ENCODE measurements at places on chromosomes 3 and 15.

DNA sequence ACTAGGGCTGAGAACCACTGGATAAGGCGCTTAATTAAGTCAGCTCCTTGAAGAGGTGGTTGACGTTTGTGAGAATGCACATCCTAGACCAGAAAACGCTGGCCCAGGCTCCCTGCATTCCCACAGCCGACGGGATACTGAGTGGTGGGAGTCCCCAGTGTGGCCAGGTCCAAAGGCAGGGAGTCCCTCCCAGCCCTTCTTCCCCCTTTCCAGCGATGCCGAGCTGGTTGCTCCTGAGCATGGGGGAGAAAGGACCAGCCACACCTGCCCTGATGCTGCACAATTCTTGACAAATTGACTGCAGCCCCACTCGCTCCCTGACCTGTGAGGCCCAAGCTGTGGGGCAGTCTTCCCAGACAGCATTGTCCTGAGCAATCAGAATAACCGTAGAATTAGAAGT lies 79.5 kb upstream of the PXYLP1 start:
- no peak for DNase-seq

- DNase-seq = no peak
Measured at GRCh38 chr3:109963831-109964230, 626.5 kb upstream of the DPPA4 start.

DNA sequence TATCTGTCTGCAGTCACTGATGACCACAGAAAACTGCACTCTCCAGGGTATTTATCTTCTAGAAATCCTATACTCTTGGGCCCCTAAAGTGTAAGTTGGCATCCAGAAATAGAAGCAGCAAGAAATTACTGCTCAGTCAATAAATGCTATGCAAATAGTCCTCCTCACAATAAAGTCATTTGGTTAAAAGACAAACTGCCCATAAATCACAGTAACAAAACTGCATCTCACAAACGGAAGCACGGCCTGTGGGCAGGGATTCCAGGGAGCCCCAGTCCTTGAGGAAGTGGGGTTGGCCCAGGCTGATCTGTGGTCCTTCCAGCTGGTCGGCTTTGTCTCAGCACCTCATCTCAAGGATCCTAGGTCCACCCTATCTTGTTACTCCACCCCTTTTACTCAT lies 29.7 kb upstream of the SPATA12 start:
- no peak for DNase-seq

DNA sequence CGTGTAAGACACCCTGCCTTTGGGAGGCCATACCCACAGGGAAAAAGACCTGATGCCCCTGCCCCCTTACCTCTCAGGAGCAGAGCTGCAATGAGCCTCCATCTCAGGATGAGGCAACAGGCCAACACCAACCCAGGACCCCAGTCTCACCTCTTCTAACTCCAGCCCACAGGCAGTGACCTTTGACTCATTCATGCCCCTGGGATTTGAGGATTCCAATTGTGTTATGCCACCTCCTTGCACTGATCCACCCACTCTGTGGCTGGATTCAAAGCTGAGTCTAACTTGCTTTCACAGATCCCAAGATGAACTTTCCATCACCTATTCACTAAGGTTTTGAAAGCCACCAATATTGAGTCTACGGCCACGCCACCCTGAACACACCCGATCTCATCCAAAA lies 64.7 kb downstream of the MINAR1 start:
- DNase-seq = no peak

DNA sequence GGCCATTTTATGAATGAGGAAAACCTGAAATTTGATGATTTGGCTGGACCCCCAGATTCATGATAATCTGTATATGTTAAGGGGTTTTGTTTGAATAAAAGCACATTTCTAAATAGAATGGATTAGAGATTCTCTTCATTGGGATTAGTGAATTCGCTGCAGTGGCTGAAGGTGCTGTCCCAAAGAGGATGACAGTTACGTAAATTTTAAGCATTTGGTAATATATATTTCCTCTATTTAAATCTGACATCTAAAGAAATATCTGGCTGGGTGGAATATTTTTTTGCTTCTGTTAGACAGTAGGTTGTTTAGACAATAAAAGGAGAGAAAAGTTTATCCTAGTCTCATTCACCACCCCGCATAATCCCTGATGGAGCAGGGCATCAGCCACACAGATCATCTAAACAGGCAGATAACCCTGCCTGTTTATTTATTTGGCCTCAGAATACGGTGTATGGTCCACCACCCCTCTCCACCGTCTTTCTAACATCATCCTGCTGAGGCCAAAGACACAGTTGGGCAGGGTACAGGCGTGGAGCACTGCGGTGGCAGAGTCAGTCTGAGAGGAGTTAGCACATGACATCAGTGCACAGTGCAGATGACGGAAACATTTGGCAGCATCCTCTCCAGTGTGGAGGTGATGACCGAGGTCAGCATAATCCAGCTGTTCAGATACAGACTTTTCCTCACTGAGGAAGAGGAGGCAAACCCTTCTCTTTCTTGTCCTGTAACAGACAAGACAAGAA lies 20.4 kb upstream of the NFKBIZ start:
- DNase-seq = peak; percentile 91

- DNase-seq = no peak
Measured at GRCh38 chr3:186923241-186923640, 7.1 kb upstream of the ST6GAL1 start.

- DNase-seq = no peak
Measured at GRCh38 chr3:54257125-54257720, 134.9 kb downstream of the CACNA2D3 start.

GRCh38 chr3:32109256-32109655 lies 2.8 kb downstream of the GPD1L start:
- no peak for DNase-seq

- DNase-seq = no peak
Measured at GRCh38 chr3:59406943-59407342, 357.1 kb upstream of the CFAP20DC start.

DNA sequence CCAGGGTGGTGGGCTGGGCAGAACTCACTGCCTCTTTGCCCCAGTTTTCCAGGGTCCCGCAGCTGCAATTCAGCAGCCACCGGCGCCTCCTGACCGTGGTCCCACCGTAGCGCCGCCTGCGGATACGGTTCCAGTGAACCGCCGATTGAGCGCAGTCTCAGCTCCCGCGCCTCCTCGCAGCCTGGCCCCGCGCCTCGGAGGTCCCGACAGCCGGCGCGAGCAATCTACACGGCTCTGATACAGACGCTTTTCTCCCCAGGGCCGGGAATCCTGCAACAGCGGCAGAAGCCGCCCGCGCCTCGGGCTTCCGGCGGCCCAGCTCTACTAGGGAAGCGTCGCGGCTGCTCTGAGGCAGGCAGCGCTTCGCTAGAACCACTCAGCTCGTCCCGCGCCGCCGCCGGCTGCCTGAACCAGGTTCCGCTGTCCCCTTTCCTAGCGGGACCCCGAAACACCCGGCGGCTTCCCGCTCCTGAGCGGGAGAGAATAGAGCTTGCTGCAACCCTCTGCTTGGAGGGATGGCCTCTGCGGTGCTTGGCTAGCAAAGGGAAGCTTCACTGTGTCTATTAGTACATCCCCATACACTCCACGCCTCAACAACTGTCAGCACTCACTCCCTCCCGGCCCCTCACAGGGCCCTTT lies 3.1 kb downstream of the FOXL2NB start:
- no peak for DNase-seq

- no peak for DNase-seq
Measured at GRCh38 chr3:160134964-160135363, 90.3 kb upstream of the C3orf80 start.

All from RKO (cell line).